Cardiac muscle cell (in vitro differentiated cells and primary cell): ENCODE measurements at places on chromosomes 16 and 17.
A peak's percentile ranks its signal among the peaks of the same experiment; 100 is the strongest.

- DNase-seq, result no peak
Measured at GRCh38 chr17:82793974-82794630, 42.2 kb downstream of the TBCD start.

- DNase-seq, result no peak
Measured at GRCh38 chr17:74578979-74579378, 11.7 kb upstream of the CD300H start.

DNA sequence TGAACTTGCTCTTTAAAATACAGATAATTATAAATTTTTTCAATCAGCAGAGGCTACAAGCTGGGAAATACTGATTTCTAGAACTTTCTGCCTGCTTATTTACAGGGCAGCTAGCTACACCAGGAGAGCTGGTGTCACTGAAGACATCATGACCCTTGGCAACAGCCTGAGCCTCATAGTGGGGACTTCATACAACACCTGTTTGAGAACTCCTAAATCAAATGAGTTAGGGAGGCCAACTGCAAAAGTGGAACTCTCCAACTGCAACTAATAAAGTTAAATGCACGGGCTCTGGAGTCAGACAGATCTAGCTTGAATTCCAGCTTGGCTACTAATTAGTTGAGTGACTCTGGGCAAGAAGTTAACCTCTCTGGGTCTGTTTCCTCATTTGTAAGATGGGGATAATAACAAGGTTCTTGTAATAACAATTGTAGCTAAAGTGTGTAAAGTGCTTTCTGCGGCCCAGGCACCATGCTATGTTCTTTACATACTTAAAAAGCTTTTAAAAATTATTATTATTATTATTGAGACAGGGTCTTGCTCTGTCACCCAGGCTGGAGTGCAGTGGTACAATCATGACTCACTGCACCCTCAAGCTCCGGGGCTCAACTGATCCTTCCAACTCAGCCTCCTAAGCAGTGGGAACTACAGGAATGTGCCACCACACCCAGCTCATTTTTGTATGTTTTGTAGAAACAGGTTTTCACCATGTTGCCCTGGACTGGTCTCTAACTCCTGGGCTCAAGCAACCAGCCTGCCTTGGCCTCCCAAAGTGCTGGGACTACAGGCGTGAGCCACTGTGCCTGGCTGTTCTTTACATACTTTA lies 33.4 kb downstream of the VAC14 start:
- DNase-seq, result no peak

DNA sequence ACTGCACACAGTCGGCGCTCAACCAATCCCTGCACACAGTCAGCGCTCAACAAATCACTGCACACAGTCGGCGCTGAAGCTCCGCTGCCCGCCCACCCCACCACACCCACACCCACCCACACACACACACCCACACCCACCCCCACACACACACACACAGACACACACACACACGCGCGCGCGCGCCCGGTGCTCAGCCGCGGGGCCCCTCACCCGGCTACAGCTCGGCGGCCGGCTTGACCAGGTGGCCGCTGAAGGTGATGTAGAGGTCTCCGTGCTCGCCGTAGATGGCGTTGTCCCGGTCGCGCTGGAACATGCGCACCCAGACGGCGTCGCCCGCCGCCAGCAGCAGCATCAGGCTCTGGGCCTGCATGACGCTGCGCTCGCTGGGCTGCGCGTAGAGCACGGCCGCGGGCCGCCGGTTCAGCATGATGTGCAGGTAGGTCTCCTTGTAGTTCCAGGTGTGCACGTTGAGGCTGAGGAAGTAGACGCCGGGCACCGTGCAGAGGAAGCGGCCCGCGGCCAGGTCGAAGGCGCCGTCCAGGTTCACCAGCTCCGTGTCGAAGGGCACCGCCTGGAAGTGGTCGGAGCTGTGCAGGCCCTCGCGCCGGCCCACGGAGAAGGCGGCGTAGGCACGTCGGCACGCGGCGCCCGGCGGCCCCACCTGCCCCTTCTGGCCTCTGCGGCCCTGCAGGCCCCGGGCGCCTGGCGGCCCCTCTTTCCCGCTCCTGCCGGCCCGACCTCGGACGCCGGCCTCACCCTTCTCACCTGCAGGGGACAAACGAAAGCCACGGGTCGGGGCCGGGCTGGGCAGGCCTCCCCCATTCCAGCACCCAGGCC lies 2.5 kb downstream of the C1QTNF8 start:
- no peak for DNase-seq

- DNase-seq, result no peak
Measured at GRCh38 chr17:44768505-44769142, 9.8 kb downstream of the ADAM11 start.

DNA sequence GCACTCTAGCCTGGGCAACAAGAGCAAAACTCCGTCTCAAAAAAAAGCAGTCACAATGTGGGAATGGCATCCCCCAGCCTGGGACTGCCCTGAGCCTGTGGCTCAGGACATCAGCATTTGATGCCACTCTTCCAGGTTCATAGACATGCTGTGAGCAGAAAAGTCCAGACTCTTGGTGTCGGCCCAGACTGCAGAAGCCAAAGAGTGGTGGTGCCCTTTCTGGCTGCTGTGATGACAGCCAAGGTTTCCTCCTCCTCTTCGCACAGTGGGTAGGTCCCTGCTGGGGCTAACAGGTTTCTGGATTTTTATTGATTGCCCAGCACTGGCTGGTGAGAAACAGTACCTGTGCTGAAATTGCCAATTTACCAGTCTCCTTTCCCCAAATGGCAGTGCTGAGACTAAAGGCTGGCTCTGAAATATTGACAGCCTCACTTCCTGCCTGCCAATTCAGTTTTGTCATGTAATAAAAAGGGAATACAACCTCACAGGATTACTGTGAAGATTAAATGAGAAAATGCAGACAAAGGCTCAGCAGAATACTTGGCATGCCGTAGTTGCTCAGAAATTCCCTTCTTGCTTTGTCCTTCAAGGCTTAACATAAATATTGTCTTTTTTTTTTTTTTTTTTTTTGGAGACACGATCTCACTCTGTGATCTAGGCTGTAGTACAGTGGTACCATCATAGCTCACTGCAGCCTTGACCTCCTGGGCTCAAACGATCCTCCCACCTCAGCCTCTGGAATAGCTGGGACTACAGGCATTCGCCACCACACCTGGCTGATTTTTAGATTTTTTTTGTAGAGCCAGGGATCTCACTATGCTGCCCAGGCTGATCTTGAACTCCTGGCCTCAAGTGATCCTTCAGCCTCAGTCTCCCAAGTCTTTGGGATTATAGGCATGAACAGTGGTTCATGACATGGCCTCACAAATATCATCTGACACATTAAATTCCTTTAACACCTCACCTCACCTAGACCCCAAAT lies 15.5 kb upstream of the UBE2G1 start:
- no peak for DNase-seq

DNA sequence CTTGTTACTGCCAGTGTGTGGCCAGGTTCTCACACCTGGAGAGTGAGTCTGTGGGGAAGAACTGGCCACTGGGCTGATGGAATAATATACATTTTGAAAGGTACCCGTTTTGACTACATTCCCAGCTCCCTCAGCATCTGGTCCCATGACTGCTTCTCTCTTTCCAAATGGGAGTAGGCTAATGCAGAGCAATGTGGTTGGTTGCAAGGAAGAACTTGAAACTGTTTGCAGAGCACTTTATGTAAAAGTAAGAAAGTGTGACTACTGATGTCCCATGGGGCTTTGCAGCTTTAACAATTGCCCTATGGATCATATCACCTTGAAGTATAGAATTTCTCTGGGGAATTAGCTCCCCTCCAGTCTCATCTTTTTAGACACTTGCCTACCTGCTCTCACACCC lies 9.0 kb downstream of the KATNIP start:
- no peak for DNase-seq

- no peak for DNase-seq
Measured at GRCh38 chr16:71622088-71622487, 3.9 kb upstream of the MARVELD3 start.

- peak; percentile 82 for DNase-seq
Measured at GRCh38 chr17:56737421-56738161, 96.1 kb downstream of the C17orf67 start.

DNA sequence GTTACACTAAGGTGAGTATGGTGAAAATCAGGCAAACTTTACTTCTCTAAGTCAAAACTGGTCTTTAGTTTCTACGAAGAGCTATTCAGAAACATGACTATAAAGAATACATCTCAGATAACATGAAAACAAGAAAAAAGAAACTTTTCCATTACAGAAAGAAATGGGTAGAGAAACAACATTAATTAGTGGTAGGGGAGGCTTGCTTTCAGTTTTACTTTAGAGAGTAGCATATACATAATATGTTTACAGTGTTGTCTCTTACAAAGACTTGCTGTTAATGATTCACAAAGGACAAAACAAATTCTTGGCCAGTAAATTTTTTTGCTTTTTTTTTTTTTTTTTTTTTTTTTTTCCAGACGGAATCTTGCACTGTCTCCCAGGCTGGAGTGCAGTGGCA lies 34.2 kb downstream of the CRLF3 start:
- DNase-seq, result no peak

DNA sequence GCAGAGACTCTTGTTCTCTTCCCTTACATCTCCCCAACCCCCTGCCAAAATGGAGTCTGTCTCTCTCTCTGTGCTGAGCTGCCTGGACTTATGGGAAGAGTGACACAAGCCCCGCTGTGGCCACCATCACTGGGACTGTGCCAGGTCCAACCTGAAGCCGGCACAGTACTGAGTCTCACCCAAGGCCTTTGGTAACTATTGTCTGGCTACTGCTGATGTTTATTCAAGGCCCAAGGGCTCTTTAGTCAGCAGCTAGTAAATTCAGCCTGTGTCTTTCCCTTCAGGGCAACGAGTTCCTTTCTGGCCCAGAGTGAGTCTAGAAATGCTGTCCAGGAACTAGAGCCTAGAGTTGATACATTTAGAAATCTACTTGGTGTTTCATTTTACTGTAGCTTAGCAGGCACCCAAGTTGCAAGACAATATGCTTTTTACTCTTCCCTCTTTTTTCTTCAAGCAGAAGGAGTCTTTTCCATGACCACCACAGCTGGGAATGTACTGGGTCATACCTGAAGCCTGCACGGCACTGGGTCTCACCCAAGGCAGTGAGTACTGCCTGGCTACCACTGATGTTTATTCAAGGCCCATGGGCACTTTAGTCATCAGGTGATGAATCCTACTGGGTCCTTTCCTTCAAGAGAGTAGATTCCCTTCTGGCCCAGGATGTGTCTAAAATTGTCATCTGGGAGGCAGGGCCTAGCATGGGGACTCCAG lies 17.7 kb downstream of the EFCAB5 start:
- DNase-seq, result no peak

DNA sequence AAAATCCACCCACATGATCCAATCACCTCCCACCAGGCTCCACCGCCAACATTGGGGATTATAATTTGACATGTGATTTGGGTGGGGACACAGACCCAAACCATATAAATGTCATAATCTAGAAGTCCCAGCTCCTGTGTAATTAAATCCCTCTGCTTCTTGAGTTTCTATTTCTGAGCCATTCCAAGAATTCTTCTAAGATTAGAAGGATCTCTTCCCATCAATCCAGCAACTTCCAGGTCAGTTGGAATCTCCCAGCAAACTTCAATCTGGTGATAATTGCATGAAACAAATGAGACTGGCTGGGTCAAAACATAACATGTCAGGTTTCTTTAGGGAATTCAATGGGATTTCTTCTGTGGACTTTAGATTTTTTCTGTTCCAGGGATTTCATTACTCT lies 127.8 kb upstream of the CDH5 start:
- no peak for DNase-seq
